GM13977 (cell line): ENCODE measurements at places on chromosomes 3 and 15.
A peak's percentile ranks its signal among the peaks of the same experiment; 100 is the strongest.

DNA sequence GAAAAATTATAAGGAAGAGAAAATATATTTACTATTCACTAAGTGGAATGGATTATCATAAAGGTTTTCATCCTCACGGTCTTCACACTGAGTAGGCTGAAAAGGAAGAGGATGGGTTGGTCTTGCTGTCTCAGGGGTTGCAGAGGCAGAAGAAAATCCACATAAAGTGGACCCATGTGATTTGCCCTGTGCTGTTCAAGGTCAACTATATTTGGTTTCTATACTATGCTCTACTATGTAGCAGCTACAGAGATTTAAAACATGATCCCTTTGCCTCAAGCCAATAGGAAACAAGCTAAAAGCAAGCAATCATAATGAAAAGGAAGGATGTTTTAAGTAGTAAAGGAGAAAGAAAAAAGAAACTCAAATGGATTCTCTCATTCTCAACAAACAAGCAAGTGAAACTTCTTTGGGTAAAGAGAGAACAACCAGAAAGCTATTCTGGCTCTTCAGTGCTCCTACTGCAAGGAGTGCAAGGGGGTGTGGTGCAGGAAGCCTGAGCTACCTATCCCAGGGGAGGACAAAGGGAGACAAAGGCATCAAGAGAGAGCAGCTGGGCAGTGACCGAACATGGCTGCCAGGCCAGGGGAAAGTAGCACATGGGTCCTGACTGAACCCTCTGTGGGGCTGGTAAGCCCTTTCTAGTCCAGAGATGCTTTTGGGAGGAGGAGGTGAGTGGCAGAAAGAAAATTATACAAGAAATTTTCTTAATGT, 35.9 kb downstream of the SFMBT1 start:
- DNase-seq, result no peak

- no peak for DNase-seq
Observed at GRCh38 chr3:312160-312733, 115.7 kb downstream of the CHL1 start.

- no peak for DNase-seq
Observed at GRCh38 chr3:150429767-150430671, 21.9 kb downstream of the TSC22D2 start.

GRCh38 chr15:56734013-56734635, 815 bp upstream of the ZNF280D start:
- no peak for DNase-seq

GRCh38 chr15:40845511-40846284, 1.9 kb downstream of the SPINT1 start:
- DNase-seq, result no peak

GRCh38 chr3:113844622-113845222, 6.1 kb downstream of the GRAMD1C start:
- DNase-seq, result peak; percentile 61

GRCh38 chr3:149723781-149724180, 28.5 kb downstream of the COMMD2 start:
- no peak for DNase-seq

- no peak for DNase-seq
Observed at GRCh38 chr3:192413461-192413860, 313.9 kb downstream of the FGF12 start.
